ENCODE measurements at places on chromosomes 1 and 21.

GRCh38 chr21:17667256-17667655, 54.6 kb upstream of the BTG3 start:
- DNase-seq, result no peak

GRCh38 chr1:37808369-37809319, 636 bp upstream of the YRDC start:
- DNase-seq, result peak; percentile 88

GRCh38 chr1:36248250-36248894, 24.1 kb downstream of the THRAP3 start:
- peak; percentile 75 for DNase-seq

- no peak for DNase-seq
Measured at GRCh38 chr1:26142159-26142558, 16.7 kb upstream of the FAM110D start.

DNA sequence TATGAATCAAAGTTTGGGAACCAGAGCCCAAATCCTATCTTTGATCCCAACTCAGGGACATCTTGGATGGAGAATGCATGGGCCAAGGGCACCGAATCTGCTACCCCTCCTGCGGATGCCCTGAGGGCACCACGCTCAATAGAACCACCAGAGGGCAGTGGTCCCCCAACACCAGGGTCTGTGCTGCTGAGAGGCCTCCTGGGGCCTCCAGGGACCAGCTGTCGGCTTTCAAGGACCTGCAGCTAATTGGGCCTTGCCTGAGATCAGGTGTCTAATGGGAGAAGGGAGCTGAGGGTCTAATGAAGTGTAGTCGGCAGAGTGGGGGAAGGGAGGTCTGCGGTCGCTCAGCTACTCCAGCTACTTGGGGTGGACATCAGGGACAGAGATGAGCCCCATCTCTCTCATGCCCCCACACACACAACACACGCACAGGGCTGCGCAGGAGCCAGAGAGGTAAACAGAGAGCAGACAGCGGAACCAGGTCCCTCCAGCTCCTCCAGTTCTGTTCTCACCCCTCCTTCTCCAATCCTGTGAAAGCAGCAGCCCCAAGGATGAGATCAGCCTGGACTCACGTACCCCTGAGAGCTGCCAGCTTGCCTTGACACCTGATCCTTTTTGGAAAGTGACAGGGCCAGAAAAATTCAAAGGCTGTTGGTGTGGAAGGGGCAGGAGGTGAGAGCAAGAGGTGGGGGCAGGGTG, 34.9 kb upstream of the PPP1R15B start:
- DNase-seq, result peak; percentile 88

DNA sequence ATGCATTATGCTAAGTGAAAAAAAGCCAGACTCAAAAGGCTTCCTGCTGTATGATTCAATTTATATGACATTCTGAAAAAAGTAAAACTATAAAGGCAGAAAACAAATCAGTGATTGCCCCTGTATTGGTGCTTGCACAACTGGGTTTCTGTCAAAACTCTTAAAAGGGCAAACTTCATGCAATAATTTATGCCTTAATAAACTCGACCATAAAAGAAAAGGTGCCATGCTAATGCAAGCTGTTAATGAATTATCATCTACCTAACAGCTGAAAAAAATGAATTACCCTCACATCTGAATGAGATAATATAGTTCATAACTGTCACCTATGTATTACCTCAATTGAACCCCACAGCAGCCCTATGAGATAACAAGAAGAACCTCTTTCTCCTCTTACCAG, 120.8 kb upstream of the ATP1A1 start:
- no peak for DNase-seq

- no peak for DNase-seq
Measured at GRCh38 chr1:245942856-245943255, 564.2 kb downstream of the SMYD3 start.

GRCh38 chr1:81466961-81467360, 333.8 kb upstream of the ADGRL2 start:
- DNase-seq, result no peak

GRCh38 chr1:245363461-245364200, 208.8 kb downstream of the KIF26B start:
- no peak for DNase-seq

DNA sequence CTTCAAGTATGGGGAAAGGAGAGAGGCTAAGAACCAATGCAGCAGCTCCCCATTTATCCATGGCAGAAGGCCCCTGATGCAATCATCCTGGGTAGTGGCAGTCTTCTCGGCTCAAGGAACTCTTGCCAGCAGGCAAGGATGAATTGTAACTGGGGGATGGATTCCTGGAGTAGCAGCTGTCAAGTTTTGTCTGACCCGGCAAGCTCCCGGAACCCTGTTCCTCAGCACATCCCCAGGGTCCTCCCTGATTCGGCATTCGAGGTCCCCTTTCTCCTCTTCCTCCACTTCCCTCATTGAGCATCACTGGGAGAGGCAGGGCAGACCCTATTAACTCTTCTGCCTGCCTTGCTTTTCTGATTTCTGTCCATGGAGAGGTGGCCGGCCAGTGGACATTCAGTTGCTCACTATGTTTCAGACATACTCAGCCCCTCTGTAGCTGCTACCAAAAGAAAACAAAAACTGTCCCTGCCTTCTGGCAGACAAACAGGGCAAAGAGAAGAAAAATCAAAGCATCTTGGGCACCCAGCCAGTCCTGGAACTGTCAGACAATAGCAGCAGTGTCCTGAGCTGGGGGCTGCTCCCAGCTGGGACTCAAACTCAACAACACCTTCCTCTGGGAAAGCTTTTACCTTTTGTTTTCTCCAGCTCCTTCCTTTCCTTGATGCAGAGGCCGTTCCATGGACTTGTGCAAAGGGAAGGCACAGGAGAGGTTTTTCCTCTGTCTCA, 5.6 kb upstream of the PTCH2 start:
- DNase-seq, result peak; percentile 68

DNA sequence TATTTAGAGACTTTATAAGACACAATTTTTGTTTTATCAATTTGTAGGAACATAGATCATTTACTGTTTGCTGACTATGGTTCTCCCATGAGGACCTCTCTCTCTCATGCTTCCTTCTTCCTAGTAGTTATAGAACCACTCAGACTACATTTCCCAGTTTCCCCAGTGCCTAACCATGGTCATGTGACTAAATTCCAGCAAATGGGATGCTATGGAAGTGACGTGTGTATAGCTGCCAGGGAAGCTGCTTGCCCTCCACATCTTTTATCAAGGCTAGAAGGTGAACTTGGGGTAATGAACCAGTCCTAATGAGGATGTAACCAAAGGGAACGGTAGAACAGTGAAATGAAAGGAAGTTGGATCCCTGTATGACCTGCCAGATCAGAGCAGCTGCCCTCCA, 184.0 kb downstream of the MIS18A start:
- DNase-seq, result no peak

DNA sequence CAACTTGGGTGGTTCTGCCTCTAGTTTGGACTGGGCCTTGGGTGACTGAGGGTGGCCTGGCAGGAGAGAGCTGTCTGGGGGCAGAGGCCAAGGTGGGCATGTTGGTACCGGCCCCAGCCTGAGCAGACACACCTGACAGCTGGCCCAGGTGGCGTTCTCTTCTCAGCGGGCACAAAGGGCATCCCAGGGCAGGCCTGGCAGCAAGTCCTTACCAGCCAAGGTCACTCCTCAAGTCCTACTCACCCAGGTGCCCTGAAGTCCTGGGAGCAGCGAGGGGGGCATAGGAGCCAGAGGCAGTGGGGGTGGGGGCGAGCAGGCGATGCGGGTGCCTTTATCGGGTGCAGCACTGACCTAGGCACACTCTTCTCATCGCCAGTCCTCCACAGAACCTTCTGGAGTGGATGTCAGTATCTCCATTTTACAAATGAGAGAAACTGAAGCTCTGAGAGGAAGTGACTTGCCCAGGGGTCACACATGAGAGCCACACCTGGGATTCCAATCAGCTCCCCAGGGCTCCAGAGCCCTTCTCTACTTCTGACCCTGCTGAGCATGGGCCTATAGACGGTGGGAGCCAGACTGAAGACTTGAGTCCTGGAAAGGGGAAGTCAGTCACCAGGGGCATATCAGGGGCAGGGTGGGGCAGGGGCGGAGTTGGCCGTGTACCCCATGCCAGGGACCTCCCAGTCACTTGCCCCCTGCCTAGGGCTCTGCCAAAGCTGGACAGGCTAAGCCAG, 587 bp upstream of the SLC25A34 start:
- DNase-seq, result peak; percentile 60

DNA sequence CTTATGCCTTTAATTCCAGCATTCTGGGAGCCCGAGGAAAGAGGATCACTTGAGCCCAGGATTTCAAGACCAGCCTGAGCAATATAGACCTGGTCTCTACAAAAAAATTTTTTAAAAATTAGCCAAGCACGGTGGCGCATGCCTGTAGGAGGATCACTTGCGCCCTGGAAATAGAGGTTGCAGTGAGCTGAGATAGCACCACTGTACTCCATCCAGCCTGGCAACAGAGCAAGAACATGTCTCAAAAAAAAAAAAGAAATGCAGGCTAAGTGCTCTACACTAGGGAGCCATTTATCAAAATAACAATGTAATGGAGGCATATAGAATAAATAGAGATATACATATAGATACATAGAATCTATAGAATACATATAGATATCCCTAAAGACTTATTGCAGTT, 23.3 kb downstream of the CEPT1 start:
- DNase-seq, result no peak

- no peak for DNase-seq
Measured at GRCh38 chr1:203041351-203041932, 15.2 kb downstream of the PPFIA4 start.

Measured in right cardiac atrium (tissue), 5 donors.